RKO (cell line): ENCODE measurements at places on chromosomes 11 and 22.

- no peak for DNase-seq
Measured at GRCh38 chr22:40954113-40954512, 2.9 kb downstream of the RBX1 start.

GRCh38 chr22:46676479-46676878 is 56.3 kb downstream of the GRAMD4 start:
- no peak for DNase-seq

DNA sequence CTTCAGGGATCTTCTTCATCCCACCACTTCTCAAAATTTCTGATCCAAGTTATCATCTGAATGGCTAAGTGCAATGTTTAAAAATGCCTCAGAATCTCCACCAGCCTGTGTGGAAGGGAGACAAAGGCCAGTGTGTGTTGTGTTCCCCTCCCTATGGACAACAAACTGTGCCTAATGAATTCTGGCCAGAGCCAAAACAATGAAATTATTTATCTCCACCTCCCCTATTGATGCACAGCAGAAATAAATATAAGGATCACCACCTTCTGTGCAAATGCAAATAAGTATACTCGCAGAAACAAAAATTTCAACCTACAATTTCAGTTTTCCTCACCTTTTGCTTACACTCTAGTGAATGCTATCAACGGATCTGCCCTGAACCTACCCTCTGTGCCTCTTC is 75.8 kb downstream of the GAB2 start:
- no peak for DNase-seq

DNA sequence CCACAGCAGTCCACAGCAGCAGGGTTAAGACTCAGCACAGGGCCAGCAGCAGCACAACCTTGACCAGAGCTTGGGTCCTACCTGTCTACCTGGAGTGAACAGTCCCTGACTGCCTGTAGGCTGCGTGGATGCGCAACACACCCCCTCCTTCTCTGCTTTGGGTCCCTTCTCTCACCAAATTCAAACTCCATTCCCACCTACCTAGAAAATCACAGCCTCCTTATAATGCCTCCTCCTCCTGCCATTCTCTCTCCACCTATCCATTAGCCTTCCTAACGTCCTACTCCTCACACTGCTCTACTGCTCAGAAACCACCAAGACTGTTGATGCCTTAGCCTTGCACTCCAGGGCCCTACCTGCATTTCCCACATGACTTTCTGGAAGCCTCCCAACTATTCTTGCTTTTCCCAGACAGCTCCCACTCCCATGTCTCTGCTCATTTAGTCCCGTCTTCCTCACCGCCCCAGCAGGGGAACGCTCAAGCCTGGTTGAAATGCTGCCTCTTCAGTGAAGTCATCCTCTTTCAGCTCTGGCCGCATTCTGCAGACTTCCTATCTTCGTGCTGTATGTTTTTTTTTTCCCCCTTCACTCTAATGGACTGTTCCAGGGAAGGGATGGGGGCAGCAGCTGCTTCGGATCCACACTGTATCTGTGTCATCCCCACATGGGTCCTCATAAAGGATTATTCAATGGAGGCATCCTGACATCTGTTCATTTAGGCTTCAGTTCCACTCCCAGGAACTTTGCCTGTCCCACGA is 3.3 kb downstream of the IL18BP start:
- DNase-seq = no peak

- no peak for DNase-seq
Measured at GRCh38 chr11:122599434-122599833, 56.1 kb upstream of the UBASH3B start.

- DNase-seq = no peak
Measured at GRCh38 chr11:120603071-120603470, 91.5 kb downstream of the GRIK4 start.

DNA sequence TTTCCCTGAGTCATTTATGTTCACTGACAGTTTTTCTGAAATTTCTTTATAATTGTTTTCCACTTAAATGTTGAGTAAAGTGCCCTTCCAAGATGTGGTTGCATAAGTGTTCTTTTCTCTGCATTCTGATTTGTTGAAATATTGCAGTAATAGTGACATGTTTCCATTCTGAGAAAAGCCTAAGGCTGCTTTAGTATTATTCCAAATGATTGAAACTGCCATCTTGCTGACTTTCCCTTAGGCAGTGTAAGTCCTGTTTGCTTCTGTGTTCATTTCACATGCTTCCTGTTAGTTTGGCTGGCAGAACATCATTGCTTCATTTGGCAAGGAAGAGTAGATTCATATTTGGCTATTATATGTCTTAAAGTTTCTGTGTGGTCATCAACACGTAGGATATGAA is 146.5 kb downstream of the ELP4 start:
- DNase-seq = no peak

- DNase-seq = no peak
Measured at GRCh38 chr11:33303541-33303940, 46.4 kb downstream of the HIPK3 start.
